ENCODE measurements at places on chromosomes 6 and 20. TPM values are rescaled to one million over a fixed set of nuclear protein-coding genes. Genes with fewer than 3 reads are reported as not detected.

The C6orf163 gene
- total RNA-seq = 2.7 TPM

DNA sequence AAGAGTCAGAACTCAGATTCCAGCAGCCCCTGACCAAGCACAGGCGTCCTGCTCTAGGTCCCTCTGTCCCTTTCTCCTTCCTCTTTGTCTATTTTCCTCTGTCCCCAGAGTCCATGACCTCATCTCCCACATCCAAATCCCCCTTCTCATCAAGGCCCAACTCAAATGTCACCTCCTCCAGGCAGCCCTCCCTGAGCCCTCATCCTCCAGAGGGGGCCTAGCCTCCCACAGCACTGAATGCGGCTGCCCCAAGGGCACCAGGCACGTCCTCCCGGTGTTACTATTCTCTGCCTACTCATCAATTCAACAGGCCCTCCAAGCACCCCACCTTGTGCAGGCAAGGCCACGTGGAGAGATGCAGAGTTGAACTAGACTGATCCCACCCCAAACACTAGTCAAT, 49.7 kb downstream of the GRM4 start:
- DNase-seq = no peak

The SLC44A4 gene
- 988 TPM for total RNA-seq

The SAMD3 gene
- 2.0 TPM for total RNA-seq

- no peak for DNase-seq
Observed at GRCh38 chr6:91569071-91569470, 982.2 kb upstream of the MAP3K7 start.

DNA sequence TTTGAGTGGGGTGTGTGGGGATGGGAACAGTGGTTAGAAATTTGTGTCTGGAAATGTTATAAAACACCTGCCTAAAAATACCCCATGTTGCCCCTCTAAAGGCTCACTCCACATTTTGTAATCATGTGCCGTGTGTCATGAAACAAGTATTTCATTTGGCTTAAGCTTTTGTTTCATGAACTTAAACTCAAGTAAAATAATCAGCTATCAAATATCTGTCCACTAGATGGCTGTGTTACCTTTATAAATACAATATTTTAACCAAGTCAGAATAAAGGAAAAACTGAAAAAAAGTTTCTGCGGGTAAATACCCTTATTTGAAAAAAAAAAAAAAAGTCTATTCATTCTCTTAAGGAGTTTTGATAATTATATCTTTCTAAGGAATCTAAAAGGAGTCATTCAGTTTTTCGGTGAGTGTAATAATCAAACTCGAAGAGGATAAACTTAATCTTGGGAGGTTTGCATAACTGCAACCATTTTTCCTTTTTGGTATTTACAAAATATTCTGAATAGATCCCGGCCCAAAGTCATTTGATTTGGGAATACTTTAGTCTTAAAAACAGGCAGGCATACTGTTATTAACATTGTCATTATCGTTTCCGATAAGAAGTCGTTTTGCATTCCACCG, 29.9 kb upstream of the MTRF1L start:
- no peak for DNase-seq

DNA sequence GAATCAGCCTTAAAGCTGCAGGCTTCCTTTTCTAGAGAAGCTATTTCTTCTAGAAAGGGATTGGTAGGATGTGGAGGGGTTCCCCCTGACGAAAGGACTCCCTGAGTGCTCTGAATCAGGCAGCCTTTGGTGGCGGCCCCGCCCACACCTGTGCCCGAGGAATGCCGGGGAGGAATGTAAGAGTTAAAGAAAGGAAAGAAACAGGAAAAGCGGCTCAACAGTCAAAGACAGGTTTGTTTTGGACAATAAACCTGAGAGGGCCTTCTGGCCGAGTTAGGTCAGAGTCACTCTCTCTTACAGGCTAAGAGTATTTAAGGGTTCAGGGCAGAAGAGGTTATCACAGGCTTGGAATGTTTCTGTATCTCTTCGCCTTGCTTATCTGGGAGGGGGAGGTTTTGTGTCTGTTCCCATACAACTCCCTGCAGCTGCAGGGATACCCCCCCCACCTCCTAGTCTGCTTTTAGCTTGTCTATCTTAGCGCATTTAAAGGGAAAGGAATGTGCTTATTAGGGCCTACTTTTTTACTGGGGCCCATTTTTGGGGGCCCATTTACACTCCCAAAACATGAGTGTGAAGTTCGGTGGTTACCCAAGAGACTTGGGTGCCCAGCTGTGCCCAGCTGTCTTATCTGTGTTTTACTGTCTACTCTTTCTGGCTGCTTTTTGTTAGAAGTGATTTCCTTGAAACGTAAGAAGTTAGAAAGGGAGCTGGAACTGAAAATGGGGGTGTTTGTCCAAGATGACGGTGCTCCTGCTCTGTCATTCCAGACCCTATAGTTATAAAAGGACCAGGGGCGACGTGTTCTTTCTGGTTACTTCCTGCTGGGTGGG, 32.8 kb downstream of the DYNLT1 start:
- DNase-seq = no peak

GRCh38 chr20:44967207-44967807, 995 bp downstream of the STK4 start:
- no peak for DNase-seq

The ORC3 gene
- 11.3 TPM for total RNA-seq

- no peak for DNase-seq
Observed at GRCh38 chr20:49707118-49707517, 6.6 kb downstream of the B4GALT5 start.

GRCh38 chr20:16647875-16648597, 74.8 kb upstream of the KIF16B start:
- DNase-seq = no peak

DNA sequence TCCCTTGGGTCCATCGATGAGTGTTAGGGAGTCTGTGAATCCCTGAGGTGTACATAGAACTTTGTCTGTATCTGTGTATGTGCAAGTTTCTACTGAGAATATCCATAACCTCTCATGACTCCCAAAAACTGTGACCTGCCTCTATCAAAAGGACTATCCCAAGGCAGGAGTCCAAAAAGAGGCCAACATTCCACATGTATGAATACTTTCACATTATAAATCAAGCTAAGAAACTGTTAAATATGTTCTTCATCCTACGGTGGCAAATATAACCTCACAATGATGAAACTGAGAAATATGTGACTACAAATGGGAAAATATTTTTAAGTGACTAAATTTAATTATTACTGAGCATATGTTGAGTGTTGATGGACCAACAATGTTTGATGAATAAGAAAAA, 16.1 kb upstream of the STX11 start:
- no peak for DNase-seq

- peak; percentile 23 for DNase-seq
Observed at GRCh38 chr6:20700375-20700774, 166.1 kb downstream of the CDKAL1 start.

GRCh38 chr20:52129611-52130010, 62.0 kb downstream of the ZFP64 start:
- DNase-seq = no peak
